ENCODE measurements at places on chromosomes 1 and 21.

- DNase-seq, result no peak
These were observed 124.9 kb upstream of the IRF2BP2 start for GRCh38 chr1:234734869-234735268.

DNA sequence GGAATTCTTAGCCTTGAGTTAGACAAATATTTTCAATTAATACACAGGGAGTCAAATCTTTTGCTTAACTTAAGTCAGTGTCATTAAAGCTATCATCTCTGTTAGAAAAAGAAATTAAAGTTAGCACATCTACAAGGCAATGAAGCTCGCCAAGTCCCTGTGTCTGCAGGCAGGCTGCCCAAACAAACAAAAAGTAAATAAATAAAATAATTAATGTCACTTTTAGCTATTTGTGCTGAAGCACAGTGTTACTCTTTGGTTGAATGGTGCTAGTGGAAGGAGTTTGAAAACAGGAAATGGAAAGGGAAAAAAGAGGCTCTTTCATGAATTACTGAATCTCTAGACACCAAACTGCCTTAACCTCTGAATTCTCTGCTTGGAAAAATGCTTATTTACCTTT, 37.1 kb upstream of the COL11A1 start:
- DNase-seq, result no peak

DNA sequence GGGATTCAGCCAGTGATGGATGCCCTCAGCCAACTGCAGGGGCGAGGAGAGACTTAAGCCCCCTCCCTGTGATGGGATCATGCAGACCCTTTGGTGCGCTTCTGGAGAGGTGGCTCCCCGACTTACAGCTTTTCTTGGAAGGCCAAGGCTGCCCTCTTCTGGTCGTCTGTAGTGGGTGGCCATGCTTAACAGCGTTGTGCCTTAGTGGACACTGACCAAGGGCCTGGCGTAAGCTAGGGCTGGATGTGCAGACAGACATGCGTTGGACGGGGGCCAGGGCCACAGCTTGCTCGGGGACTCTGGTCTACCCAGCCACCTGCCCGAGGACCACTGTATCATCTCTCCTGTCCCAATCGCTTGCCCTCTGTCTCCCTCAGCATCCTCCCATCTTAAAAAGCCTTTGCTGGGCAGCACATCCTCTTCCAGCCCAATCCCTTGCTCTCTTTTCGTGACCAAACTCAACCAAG, 5.5 kb downstream of the AZIN2 start:
- DNase-seq, result no peak

DNA sequence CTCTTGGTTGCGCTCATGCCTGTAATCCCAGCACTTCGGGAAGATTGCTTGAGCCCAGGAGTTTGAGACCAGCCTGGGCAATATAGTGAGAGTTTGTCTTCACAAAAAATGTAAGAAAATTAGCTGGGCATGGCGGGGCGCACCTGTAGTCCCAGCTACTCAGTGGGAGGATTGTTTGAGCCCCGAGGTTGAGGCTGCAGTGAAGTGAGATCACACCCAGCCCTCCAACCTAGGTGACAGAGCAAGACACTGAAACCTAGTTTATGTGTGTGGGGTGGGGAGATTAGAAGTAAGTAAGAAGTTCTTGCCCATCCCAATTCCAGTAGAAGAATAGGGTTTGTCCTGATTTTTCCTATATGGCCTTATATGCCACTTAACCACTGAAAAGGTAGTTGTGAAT, 2.0 kb downstream of the RPL5 start:
- DNase-seq, result no peak

GRCh38 chr1:98221923-98222322, 301.1 kb upstream of the DPYD start:
- DNase-seq, result no peak

DNA sequence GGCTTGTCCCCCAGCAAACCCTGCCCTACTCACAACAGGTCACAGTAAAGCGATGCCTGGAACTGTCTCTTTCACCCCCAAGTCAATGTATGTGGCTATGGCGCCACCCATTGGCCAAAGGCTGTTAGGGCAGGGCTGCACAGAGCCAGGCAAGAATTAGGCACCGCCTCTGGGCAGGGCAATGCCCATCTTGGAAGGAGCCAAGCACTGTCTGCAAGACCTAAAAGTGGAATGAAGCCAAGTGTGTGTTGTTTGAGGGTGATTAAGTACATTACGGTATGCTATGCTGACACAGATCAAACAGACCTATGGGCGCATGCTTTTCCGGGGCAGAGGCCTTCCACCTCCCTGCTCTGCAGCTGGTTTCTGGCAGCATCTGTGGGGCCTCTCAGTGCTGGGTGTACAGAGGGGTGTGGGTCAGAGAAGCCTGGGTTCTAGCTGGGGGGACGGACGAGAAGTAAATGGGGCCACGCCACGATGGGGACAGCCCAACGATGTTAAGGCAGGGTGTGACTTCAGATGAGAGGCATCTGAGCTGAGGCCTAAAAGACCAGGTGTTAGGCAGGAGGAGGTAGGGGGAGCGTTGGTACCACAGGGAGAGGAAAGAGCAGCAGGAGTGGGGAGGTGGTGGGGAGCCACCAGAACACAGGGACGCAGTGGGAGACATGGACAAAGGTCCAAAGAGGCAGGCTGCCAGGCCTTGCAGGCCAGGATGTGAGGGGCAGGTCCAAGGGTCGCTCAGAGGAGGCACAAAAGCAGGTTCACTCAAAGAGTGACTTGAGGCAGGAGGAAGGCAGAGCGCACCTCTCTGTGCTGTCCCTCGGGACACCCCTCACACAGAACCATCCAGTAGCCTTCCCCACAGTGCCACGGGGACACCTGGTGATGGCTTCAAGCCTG, 49.8 kb downstream of the ACOT7 start:
- peak; percentile 60 for DNase-seq

Data from activated T-helper 2 cell treated with anti-CD3 and anti-CD28 coated beads, Interferon-gamma antibody, Interleukin-2, Interleukin-4, amounts not matched to agents 10 μg/mL and 5 μg/mL and 100 μg/mL, durations not matched to agents 14 hours and 24 hours and 36 hours (primary cell).